CD4-positive, CD25-positive, alpha-beta regulatory T cell (primary cell): ENCODE measurements at places on chromosomes 5 and 9.

- peak; percentile 26 for DNase-seq
These were observed 25.7 kb upstream of the GCNT4 start for GRCh38 chr5:75078027-75078426.

- no peak for DNase-seq
These were observed 29.8 kb upstream of the RPL26L1 start for GRCh38 chr5:172929371-172929838.

DNA sequence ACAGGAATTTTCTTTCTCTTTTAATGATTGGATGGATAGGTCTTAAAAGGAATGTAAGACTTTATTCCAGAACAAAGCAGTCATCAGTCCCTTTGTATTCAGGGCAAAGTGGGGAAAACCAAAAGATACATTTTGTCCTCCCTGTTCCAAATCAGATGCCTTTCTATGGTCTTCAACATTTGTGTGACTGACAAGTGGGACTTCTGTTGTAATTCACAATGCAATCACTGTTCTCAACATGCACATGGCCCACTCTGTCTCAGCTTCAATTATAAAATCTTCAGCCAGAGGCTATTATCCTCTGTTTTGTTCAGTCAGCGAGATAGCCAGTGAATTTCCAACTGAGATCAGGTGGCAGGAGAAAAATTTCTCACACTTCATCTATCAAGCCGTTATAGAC is 95.5 kb upstream of the ERBIN start:
- no peak for DNase-seq

GRCh38 chr5:163841-164240 is 27.5 kb upstream of the LRRC14B start:
- DNase-seq: no peak

DNA sequence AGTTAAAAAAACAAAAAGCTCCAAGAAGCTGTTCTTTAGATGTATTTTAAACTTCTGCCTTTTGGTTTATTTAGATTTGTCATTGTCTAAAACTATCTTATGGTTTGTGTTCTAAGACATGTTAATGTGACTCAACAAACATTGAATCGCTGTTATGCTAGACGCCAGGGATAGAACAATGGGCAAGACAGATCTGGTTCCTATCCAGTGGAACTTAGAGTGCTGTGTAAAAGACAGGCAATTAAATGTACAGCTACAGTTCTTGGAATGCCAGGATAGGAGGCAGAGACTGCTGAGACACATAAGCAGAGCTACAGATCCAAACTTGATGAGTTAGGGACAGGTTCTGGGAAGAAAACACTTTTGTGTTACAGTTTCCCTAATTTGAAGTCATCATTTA is 22.4 kb downstream of the LYRM7 start:
- no peak for DNase-seq

GRCh38 chr5:72465601-72466563 is 41.3 kb downstream of the ZNF366 start:
- DNase-seq: no peak
